ENCODE measurements at places on chromosomes 6 and 20. TPM values are rescaled to one million over a fixed set of nuclear protein-coding genes. Genes with fewer than 3 reads are reported as not detected.

Gene ANKEF1
- total RNA-seq: 1.3 TPM

Gene HLA-DPB1
- 32.1 TPM for total RNA-seq

DNA sequence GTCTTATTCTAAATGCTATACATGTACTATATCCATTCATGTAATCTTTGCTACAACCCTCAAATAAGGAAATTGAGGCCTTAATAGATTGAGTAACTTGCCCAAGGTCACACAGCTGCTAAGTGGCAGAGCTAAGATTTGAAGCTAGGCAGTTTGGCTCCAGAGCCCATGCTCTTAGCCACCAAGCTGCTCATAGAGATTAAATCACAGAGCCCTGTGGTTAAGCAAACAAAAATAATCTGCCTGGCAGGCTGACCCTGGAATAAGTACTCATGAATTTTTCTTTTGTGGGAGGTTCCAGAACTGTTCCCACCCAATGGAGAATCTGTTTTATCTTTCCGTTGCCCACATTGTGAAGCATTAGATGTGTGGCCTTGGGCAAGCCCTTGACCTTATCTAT is 7.4 kb downstream of the AAR2 start:
- no peak for ATAC-seq

GRCh38 chr6:34608321-34609091 is 52.4 kb upstream of the SPDEF start:
- no peak for ATAC-seq

Gene CTCFL
- not detected for total RNA-seq

DNA sequence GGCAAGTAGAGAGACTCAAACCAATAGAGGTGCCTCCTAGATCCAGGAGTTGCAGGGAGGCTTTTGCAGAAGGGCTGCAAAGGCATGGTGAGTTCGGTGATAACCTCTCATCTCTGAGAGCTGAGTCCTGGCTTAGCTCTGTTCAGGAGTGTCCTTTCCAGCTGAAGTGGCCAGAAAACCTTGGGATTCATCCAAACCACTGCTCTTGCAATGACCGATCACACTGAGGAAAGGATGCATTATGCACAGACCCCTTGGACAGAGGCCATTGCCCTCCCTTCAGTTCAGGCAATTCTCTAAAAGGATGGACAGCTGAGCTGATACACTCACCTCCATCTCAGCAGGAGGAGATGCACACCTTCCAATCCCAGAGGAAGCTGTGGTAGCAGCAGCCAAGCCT is 158.8 kb upstream of the ENPP5 start:
- no peak for ATAC-seq

DNA sequence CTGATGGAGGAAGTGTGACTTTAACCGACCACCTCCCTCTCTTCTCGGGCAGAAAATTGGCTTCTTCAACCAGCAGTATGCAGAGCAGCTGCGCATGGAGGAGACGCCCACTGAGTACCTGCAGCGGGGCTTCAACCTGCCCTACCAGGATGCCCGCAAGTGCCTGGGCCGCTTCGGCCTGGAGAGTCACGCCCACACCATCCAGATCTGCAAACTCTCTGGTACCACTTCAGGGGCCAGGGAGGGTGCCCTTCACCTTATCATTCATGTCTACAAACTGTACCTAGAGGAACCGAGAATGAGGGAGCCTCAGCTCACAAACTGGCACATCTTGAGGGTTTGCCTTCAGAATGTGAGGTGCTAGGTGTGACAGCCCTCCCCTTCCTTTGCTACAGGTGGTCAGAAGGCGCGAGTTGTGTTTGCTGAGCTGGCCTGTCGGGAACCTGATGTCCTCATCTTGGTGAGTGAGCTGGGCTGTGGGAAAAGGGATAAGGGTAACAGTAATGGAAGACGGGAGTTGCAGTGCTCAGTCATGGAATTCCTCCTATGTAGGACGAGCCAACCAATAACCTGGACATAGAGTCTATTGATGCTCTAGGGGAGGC is 18.6 kb downstream of the ABCF1 start:
- ATAC-seq: no peak

DNA sequence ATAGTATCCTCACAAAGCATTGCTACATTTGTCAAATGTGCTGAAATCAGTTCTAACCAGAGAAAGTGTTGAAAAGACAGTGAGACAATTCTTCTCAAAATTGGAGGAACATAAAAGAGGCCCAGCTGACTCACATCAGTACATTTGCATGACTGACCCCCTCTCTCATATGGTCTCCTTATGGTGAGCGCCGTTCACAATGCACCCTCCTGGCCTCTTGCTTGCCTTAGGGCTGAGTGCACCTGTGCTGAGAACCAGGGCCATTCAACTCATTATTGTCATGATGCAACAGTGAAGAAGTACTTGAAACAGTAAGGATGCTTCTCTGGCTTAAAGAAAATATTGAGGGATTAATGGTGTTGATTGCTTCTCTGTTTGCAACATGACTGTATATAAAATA is 375.2 kb upstream of the AGPAT4 start:
- no peak for ATAC-seq

Data from gastroesophageal sphincter (tissue), 4 donors.